ENCODE measurements at places on chromosomes 11 and 22. TPM values are rescaled to one million over a fixed set of nuclear protein-coding genes. Genes with fewer than 3 reads are reported as not detected.

Gene C11orf42
- total RNA-seq: not detected

Gene XKR3
- not detected for total RNA-seq

DNA sequence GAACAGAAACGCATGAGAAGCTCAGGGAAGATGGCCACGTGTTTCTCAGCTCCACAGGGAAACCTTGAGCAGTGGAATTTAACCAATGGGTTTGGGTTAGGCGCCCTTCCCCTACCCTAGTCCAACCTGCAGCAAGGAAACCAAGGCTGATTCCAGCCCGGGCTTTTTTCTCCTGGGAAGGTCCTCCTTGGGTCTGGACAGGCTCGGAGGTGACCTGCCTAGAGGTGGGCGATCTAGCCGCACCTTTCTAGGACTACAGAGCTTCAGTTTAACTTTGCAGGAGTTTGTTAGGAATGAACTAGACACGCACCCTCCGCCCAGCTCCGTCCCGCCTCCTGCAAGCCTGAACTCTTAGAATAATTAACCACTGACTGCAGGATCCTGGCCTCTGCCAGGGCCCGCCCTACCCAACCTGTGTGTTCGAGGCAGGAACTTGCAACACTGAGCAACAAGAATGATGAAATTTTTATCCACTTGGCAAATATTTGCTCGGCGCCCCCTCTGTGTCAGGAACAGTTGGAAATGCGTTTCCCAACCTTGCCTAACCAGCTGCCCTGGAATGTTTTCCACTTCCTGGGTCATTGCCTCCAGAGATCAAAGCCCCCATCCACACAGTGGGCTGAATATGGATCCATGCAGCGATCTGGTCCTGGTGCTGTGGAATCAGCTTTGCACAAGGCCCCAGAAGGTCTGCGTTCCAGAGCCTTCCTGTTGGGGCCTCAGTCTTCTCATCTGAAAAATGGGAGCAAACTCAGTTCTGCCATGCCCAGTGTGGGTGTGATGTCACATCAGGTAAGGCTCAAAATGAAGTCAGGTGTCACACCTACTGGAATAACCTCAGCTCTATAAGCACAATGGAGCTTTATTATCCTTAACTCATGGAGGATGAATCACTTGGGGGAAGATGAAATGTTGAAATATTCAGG lies 13.3 kb downstream of the MPST start:
- DNase-seq: no peak

- DNase-seq: no peak
Observed at GRCh38 chr11:66719111-66719872, 9.7 kb downstream of the SPTBN2 start.

Measured in lung microvascular endothelial cell (primary cell).